ENCODE measurements at places on chromosomes 1 and 21.
A peak's percentile ranks its signal among the peaks of the same experiment; 100 is the strongest.

DNA sequence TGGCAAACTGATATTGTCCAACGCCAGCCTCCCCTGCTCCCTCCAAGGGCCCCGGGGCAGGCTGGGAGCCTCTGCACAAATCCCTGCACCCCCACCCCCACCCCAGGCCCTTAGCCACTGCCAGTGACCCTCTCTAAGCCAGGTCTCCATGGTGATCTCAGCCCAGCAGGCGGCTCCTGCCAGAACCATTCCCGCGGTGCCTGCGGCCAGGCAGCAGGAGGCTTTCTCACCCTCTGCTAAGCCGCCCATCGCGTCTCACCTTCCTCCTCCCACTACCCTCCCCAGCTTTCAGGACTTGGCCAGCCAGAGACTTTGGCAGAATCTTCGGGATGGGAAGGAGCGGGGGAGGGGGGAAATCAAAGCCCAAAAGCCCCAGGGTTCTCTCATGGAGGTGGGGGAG lies 46.8 kb upstream of the WASF2 start:
- peak; percentile 49 for DNase-seq

GRCh38 chr1:203609979-203610493 lies 16.6 kb upstream of the ATP2B4 start:
- DNase-seq = no peak

- no peak for DNase-seq
Observed at GRCh38 chr1:42779725-42780124, 5.1 kb upstream of the TMEM269 start.

GRCh38 chr1:24108334-24109165 lies 3.4 kb downstream of the MYOM3 start:
- DNase-seq = peak; percentile 51

- no peak for DNase-seq
Observed at GRCh38 chr1:9108056-9108665, 20.7 kb downstream of the GPR157 start.

- no peak for DNase-seq
Observed at GRCh38 chr1:202203238-202204039, 9.8 kb downstream of the LGR6 start.

DNA sequence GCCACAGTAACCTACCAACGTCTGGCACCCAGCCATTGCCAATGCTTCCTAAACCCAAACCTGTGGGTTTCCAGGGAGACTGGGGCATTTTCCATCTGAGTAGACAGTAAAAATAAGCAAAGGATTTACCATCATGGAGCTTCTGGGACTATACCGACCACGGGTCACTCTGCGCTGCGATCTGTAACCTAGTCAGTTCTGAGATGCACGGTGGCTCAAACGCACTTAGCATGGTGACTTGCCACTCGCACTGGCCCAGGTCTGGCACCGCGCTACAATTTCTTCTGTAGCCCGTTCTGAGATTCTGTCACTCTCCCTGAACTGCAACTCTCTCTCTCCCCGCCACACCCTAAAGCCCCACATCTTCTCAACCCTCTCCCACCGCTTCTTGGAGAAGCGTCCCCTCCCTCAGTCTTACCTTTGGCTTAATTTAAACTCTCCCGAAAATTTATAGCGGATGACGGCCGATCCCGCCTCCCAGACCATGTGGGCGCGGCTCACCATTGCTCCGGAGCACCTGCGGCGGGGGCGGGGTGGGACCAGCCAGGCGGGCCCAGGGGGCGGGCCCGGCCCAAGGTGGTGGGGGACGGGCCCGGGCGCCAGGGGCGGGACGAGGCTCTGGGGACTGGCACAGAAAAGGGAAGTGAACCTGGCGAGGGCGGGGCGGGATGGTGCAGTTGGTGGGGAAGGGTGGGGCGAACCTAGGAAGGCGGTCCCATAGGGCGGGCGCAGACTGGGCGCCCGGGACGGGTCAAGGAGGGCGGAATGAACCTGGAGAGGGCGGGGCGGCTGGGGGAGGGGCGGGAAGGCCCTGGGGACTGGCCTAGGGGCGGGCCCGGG lies 493 bp upstream of the MAP3K21 start:
- DNase-seq = no peak

- no peak for DNase-seq
Observed at GRCh38 chr1:221756830-221757551, 15.1 kb upstream of the DUSP10 start.

- peak; percentile 17 for DNase-seq
Observed at GRCh38 chr1:201346337-201346939, 31.0 kb downstream of the TNNT2 start.

DNA sequence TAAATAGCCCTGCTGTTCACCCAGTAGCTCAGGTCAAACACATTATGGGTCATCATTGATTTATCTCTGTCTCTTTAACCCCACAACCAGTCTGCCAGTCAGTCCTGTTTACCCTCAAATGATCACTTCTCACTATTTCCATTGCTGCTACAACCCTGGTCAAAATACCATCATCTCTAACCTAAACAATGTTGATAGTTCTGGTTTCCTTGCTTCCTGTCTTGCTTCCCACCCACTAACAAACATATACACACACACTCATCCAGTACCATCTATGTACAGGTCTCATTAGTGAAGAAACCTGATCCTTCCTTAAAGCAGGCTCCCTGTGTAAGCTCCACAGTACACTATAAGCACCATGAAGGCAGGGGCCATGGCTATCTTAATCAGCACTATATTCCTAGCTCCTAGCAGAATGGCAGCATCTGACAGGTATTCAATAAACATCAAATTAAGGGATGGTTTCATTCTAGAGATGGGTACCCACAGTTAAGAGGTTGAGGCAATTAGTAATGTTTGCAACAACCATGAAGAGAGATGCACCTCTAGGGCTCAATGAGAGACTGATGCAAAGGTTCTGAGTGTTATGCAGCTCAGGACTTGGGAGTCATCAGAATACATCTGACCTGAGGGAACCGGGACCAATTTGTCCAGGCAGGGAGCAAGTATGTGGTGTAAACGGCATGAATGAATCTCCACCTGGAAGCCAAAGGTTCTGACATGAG lies 10.0 kb upstream of the TGFBR3 start:
- no peak for DNase-seq

DNA sequence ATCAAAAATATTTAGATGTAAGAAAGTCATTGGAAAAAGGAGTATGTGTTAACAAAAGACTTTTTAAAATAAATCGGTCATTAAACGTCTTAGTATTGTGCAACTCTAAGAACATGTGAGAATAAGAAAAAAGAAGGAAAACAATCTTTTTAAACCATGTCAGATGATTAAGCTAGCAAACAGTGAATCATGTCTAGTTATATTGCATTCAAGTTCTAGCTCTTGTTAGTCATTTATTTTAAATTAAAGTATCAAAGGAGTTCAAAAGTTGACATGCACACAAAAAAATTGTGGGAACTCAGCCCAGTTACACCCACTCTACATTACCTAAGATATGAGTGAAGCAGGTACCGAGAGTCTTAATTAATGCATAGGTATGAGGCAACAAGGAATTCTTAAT lies 9.8 kb downstream of the FRRS1 start:
- peak; percentile 43 for DNase-seq

GRCh38 chr1:186304982-186305949 lies 69.8 kb downstream of the TPR start:
- DNase-seq = no peak

DNA sequence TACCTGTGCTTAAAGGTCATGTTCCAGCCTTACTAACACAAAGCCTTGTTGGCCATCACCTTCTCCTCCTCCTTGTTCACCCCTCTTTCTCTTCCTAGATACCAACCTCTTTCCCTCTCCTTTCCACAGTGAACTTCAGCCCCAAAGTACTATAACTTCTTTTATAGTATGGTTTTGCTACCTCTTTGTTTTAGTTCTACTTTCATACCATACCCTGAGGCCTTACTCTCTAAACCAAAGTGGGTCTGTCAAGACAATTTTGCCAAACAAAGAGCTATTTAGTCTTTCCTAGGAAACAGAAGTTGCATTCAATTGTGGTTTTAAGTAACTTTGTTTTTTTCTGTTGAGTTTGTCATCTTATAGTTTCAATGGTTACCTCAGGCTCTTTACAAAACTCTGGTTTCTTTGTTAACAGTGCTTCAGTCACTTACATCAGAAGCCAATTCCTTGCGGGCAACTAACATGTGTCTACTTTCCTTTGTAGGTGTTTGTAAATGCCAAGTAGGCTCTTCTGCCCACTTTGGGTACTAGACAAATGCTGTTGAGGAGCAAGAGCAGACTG lies 623.9 kb upstream of the PKN2 start:
- DNase-seq = no peak

GRCh38 chr1:157646144-157646543 lies 48.3 kb upstream of the FCRL4 start:
- no peak for DNase-seq

GRCh38 chr1:108050911-108051629 lies 86.1 kb upstream of the VAV3 start:
- DNase-seq = no peak

GRCh38 chr1:171803045-171803444 lies 21.6 kb downstream of the METTL13 start:
- DNase-seq = peak; percentile 71

DNA sequence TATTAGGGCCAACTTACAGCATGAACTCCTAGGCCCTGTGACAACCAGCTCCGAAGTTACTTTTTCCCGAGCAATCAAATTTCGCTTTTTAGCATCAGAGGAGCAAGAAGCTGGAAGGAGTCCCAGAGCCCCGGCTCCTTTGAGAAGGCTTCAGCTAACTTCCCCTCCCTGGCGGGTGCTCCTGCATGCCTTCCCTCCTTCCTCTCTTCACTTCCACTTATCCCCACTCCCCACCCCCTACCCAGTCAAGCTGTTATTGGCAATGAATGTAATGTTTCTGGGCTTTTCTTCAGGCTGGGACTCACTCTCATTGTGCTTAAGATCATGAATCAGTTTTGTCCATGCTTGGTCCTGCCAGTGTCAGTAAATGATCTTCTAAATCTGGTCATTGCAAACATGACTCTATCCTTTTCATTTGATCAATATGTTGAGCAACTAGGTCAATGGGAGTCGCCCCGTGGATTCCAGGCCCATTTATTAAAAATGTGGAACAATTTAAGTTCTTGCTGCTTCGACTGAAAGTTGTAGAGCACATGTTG lies 94.5 kb upstream of the TSPAN2 start:
- no peak for DNase-seq

DNA sequence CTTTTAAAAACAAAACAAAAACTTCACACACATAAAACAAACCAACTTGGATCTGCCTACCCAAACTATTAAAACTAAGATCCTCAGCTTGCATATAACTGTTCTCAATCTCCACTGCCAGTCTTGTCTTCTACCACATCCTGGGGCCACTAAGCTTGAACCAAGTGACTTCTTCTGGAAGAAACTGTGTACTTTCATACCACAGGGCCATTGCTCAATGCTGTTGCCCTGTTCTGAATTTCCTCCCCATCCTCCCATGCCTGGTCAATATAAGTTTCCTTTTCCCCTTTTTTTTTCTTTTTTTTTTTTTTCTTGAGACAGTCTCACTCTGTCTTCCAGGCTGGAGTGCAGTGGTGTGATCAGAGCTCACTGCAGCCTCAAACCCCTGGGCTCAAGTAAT lies 109.9 kb downstream of the KIAA0319L start:
- DNase-seq = no peak

DNA sequence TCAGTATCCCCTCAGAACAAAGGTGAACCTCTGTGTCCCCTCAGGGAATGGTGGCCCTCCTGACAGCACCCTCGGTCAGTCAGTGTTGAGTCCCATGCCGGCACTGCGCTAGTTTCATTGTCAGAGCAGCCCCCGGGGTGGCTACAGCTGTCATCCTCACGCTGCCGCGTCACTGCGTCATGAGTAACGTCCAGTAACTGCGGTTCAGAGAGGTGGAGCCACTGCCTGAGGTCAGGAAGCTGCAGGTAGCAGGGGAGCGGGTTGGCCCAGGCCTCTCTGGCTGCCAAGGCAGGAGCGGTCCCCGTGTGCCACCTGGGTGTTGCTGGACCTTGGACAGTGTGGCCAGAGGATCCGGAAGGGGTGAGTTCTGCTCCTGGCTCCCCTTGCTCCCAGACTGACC lies 20.2 kb upstream of the WNT4 start:
- DNase-seq = no peak

GRCh38 chr1:210536254-210536961 lies 207.7 kb downstream of the HHAT start:
- DNase-seq = no peak

DNA sequence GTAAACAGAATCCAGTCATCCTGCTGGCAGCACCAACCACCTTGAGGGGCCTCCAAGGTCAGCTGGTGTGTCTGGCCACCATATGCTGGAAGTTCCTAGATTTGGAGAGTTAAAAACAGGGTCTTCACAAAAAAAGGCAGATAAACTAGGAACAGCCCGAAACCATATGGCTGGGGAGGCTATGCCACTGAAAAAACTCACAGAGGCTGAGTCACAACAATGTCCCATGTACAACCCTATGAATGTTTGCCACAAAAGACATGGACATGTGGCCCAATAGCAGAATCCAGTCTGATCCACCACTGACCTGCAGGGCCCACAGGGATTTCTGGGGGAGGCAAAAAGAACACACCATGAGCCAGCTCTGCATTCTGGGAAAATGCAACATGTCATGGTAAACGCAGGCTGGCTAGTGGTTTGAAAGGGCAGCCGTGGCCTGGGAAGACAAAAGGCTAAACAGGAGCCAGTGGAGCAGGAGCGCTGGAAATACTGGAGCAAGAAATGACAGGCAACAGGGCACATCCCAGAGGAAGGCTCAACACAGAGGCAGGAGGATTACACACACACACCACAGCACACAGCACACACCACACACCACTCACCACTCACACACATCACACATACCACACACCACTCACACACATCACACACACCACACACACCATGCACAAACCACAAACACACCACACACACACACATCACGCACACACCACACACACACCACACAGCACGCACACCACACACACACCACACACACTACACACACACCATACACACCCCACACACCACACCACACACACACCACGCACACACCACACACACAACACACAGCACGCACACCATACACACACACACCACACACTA lies 55.4 kb downstream of the HSF2BP start:
- DNase-seq = no peak

DNA sequence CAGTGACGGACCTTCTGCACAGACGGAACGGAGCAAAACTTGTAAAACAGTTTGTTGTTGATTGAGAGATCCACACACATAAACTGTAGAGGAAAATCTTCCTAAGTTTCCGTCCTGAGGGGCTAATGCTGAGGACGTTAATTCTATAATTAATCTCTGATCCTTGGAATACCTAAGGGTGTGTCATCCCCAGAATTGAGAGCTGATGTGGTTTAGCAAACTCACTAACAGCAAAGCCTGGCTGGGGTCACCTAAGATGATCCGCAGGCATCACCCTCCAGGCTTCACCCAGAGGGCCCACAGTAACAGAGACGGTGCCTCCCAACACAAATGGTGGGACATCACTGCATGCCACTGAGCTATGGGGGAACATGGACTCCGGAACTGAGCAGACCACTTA lies 97.5 kb downstream of the SMYD2 start:
- DNase-seq = no peak

- DNase-seq = no peak
Observed at GRCh38 chr1:200992382-200993048, 31.0 kb downstream of the KIF21B start.

DNA sequence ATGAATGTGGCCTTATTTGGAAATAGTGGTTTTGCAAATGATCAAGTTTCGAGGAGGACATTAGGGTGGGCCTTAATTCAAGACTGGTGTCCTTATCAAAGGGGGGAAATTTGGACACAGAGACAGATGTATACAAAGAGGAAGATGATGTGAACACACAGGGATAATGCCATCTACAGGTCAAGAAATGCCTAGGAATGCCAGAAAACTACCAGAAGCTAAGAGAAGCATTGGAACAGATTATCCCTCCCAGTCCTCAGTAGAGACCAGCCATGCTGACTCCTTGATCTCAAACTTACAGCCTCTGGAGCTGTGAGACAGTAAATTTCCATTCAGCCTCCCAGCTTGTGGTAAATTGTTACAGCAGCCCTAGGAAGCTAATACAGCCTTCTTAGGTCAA lies 151.4 kb downstream of the PTGER3 start:
- no peak for DNase-seq
